Upper lobe of right lung (tissue), 1 donor: ENCODE measurements at places on chromosomes 12 and 14. TPM values are rescaled to one million over a fixed set of nuclear protein-coding genes. Genes with fewer than 3 reads are reported as not detected.

The KCNMB4 gene
- 6.0 TPM for total RNA-seq

DNA sequence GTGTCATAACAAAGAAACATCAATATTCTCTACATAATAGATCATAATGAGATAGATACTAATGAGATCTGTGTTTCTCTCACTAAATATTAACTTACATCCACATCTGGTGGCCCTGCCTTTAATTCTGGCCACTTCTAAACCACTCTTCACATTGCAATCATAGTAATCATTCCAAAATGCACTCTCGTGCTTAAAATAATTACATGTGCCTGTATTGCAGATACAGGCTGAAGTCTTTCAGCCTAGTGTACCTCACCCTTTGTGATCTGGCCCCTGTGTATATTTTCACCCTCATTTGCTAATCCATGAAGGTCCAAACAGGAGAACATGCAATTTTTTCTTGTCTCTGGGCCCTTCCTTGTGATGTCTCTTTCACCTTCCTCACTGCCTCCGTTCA is 108.0 kb downstream of the LIN7A start:
- no peaks in the 10 kb centered on the region for H3K27me3 ChIP-seq
- no peak overlapping the region for H3K27ac ChIP-seq
- H3K4me1 ChIP-seq, result no peaks in the 10 kb centered on the region
- no peaks in the 10 kb centered on the region for H3K36me3 ChIP-seq
- no peak overlapping the region for H3K4me3 ChIP-seq
- no peak for DNase-seq

DNA sequence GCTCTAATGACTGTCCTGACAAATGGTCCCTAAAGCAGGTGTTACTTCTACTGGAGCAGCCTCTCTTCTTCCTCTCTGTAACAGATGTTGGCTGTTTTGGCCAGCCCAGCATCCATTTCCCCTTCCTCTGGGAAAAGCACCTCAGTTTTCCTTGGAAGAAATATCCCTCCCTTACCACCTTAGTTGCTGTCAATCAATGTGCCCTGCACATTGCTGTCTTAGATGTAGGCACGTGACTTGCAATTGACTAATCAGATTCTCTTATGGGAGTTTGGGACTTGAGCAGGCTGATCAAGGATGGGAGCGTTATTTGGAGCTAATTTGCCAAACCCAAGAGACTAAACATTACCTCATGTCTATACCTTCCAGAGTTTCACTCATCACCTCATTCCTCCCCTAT is 12.0 kb upstream of the TMED2 start:
- no peak overlapping the region for H3K27ac ChIP-seq
- H3K4me1 ChIP-seq, result no peaks in the 10 kb centered on the region
- DNase-seq, result no peak
- H3K4me3 ChIP-seq, result no peak overlapping the region
- H3K36me3 ChIP-seq, result no peaks in the 10 kb centered on the region

The TBX3 gene
- 35.9 TPM for total RNA-seq

- no peaks in the 10 kb centered on the region for H3K4me1 ChIP-seq
- no peak overlapping the region for H3K27ac ChIP-seq
- no peaks in the 10 kb centered on the region for H3K36me3 ChIP-seq
- no peak overlapping the region for H3K4me3 ChIP-seq
- DNase-seq, result no peak
- no peaks in the 10 kb centered on the region for H3K27me3 ChIP-seq
Observed at GRCh38 chr12:119423285-119423684, 88.8 kb downstream of the CCDC60 start.

DNA sequence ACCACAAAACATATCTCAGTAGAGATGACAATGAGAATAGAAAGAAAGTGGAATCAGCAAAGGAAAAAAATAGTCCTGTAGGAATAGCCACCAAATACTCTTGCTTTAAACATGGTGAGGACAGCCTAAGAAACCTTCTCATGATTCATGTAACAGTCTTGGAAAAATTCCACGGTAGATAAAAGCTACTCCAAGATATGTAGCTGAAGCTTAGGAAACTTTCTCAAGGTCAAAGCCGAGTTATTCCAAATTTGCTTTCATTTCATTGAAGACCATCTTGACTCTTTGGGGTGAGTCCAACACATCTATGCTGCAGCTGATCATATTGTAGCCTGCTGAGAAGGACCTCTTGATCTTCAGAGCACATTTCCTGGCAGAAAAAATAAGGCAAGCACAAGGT is 157.6 kb downstream of the PAH start:
- DNase-seq, result no peak
- H3K27ac ChIP-seq, result no peak overlapping the region
- no peaks in the 10 kb centered on the region for H3K27me3 ChIP-seq

The TSPAN11 gene
- 7.8 TPM for total RNA-seq

- no peaks in the 10 kb centered on the region for H3K36me3 ChIP-seq
- no peak for DNase-seq
- H3K4me3 ChIP-seq, result no peak overlapping the region
- no peak overlapping the region for H3K27ac ChIP-seq
- no peaks in the 10 kb centered on the region for H3K4me1 ChIP-seq
- no peaks in the 10 kb centered on the region for H3K27me3 ChIP-seq
Observed at GRCh38 chr14:22268875-22269274, 320.1 kb downstream of the DAD1 start.

DNA sequence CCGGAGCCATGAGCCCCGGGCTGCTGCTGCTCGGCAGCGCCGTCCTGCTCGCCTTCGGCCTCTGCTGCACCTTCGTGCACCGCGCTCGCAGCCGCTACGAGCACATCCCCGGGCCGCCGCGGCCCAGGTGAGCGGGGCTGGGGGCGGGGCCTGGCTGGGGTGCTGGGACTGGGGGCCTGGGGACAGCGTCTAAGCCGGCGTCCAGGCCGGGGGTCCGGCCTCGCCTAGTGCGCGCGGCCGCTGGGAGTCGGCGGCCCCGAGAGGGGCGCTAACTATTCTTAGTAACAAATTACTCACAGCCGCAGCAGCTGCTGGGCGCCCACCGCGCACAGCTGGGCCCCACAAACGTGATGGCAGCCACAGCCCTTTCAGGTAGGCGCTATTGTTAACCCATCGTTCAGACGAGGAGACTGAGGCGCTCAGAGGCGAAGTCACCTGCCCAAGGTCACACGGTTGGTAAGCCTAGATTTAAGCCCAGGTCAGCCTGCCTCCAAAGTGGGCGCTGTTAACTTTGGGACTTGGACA is 374 bp downstream of the CYP46A1 start:
- H3K4me1 ChIP-seq, result peaks cover 13% of the 10 kb centered on the region
- H3K27me3 ChIP-seq, result no peaks in the 10 kb centered on the region
- H3K27ac ChIP-seq, result no peak overlapping the region
- H3K4me3 ChIP-seq, result peak overlapping the region; percentile 54

DNA sequence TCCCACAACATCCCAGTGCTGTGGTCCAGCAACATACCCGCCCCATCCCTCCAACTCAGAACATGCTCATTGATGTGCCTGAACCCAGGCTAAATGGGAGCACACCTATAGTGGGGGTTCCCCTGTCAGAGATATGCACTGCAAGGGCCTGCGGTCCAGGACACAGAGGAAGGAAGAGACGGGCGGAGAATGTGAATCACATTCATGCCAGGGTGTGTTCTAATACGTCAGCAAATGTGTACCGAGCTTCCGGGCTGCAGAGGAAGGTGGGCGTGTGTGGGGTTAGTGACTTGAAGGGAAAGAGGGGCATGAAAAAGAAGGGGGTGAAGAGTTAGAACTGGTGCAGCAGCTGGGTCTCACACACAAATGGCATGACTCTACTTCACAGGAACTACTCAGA is 83.7 kb downstream of the DPF3 start:
- H3K4me3 ChIP-seq, result no peak overlapping the region
- no peak for DNase-seq
